ENCODE measurements at places on chromosomes 1 and 21.

- no peak for DNase-seq
These were observed 1.2 kb downstream of the B3GALT2 start for GRCh38 chr1:193185211-193185610.

DNA sequence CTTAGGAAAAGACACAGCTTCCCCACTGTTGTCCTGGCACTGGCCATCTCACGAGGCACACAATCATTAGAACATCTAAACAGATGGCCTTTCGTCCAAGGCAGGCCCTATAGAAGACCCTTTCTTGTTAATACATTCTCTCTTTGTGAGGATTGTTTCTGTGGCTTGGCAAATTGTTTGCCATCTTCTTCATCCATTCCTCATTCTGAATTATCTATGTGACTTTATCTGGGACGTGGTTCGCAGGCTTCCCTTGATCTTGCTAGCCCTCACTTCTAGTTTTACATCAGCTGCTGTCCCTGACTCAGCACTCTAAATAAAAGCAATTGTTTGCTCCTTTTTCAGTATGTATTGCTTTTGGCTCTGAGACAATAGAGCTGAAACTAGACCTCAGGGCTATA lies 101.1 kb upstream of the ZC3H11B start:
- no peak for DNase-seq

DNA sequence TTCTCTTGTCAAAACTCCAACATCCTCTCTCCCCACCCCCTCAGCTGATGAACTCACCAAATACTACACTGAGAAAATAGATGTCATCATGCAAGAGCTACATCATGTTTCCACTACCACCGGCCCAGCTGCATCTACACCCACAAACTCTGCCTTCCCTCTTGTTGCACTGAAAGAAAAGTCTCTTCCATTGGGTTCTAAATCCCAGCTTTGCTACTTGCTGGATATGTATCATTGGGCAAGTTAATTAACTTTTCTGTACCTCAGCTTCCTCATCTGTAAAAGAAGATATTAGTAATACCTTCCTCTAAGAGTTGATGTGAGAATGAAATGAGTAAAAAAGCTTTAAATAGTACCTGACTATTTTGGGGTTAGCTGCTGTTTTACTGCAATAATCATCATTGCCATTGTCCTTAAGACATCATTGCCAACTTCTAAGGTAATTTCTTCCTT lies 108.6 kb downstream of the OLFML2B start:
- no peak for DNase-seq

DNA sequence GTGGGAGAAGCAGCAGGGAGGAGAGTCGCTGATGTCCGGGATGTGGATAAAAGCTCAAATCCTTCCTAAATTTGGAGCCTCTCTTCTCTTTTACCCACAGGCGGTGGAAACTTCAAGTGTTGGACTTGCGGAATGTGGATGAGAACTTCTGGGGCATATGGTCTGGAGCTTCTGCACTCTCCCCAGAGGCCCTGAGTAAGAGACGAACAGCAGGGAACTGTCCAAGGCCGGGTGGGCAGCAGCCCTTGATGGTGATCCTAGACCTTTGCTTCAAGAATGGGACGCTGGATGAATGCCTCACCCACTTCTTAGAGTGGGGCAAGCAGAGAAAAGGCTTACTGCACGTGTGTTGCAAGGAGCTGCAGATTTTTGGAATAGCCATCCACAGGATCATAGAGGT lies 1.9 kb downstream of the PRAMEF12 start:
- DNase-seq = no peak

DNA sequence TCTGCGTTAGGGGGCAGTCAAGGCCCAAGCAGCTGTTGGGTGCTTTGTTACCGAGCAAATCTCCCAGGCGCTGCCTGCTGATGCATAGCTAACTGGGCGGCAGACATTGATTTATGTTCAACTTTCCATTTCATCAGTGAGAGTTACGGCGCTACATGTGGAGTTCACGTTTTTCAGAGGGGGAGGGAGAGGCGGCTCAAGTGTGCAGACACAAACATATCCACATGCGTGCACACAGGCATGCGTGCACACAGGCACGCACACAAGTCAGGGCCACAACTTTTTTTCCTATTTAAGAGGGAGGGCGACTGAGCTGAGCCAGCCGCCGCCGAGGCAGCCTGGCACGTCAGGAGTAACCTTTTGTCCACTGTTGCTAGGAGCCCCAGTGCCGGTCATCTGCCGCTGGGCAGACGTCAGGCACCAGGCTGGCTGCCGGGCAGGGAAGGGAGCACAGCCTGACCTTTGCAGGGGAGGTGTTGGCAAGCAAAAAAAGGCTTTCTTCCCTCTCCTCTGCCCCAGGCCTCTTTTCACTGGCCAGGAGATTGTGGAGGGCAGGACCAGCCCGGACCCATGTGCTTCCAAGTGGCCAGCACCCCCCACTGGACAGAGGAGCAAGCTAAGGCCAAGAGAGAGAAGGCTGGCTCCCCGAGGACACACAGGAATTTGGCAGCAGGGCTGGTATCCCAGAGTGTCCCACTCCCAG lies 73.3 kb downstream of the MRPL37 start:
- DNase-seq = no peak

DNA sequence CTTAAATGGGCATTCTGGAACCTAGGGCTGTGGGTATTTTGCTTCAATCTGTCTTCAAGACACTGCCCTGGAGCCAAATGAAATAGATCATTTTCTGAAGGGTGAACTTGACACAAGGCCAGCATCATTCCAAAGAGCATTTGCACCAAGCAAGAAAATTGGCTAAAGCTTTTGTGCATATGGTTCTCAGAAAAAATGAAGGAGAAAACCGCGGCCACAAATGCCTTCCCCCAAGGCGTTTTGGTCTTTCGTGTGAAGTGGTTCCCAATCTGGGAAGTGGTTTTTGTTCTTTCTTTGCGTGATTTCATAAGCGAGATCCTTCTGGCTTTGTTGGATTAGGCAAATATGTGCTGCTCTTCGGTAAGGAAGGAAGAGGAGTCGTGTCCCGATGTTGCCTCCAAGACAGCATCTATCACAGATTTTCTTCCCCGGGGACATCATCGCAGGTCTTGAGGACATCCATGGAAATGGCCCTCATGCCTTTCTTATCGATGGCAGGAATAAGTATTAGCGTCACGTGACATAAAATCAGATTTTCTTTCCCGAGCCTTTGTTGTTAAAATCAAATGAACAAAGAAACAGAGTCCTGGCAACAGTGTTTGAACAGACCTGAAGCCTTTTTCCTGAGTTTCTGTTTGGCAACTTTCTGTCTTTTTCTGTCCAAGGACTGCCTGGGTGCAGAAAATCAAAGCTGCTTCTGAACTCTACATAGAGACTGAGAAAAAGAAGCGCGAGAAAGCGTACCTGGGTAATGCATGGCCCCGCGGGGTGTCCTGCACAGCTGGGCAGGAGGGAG lies 31.0 kb downstream of the ATP5PO start:
- no peak for DNase-seq

DNA sequence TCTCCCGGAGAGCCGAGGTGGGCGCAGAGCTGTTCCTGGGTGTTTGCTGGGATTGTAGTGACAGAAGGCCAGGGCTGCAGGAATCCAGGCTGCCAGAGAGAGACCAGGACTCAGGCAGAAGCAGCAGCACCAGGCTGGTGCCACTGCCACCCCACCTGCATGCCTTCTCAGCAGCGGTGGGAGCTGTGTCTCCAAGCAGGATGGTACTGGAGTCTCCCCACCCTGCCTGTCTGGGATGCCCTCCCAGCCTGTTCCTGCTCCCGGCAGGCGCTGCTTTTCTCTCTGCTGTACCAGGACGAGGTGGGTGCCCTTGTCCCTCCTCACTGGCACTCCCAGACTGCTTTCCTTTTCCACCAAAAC lies 4.5 kb upstream of the HES4 start:
- no peak for DNase-seq

DNA sequence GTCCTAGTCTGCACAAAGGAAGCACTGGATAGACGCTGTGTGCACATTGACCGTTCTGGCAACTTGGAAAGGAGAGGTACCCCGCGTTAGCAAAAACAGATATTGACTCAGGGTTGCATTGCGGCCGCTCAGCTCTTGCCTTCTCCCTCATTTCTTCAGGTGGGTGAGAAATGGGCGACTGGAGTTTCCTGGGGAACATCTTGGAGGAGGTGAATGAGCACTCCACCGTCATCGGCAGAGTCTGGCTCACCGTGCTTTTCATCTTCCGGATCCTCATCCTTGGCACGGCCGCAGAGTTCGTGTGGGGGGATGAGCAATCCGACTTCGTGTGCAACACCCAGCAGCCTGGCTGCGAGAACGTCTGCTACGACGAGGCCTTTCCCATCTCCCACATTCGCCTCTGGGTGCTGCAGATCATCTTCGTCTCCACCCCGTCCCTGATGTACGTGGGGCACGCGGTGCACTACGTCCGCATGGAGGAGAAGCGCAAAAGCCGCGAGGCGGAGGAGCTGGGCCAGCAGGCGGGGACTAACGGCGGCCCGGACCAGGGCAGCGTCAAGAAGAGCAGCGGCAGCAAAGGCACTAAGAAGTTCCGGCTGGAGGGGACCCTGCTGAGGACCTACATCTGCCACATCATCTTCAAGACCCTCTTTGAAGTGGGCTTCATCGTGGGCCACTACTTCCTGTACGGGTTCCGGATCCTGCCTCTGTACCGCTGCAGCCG lies 5.4 kb downstream of the GJA8 start:
- no peak for DNase-seq

- DNase-seq = no peak
These were observed 45.5 kb downstream of the RABGAP1L start for GRCh38 chr1:174204697-174205308.

DNA sequence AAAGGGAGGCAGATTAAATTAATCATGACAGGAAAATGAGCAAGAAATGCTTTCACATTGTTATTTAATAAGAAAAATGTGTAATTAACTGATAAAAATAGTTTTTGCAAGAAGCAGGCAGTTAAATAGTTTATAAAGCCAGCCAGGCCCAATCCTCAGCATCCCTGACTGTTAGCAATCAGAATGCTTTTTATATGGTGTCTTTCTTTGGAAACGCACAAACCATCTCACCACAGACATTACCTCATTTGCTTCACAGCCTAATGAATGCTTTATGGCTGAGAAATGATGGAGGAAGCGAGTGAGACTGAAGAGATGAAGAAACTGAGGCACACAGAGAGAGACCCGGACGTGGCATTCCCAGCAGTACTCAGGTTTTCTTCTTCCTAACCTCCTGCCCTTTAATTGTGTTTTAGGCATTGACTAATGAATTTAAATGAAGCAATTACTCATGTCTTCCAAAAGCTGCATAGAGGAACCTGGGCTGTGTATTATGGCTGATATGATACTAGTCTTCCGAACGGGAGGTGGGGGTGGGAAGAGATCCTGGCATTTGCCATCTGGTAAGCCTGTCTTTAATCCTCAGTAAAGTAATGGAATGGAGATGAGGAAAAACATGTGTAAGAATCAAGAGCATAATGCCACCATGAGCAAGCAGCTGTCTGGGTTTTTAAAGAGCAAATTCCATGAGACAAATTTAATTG lies 116.1 kb upstream of the LMO4 start:
- no peak for DNase-seq

- no peak for DNase-seq
These were observed 46.0 kb downstream of the GRHL3 start for GRCh38 chr1:24364975-24365678.
